ENCODE measurements at places on chromosomes 11 and 22.

DNA sequence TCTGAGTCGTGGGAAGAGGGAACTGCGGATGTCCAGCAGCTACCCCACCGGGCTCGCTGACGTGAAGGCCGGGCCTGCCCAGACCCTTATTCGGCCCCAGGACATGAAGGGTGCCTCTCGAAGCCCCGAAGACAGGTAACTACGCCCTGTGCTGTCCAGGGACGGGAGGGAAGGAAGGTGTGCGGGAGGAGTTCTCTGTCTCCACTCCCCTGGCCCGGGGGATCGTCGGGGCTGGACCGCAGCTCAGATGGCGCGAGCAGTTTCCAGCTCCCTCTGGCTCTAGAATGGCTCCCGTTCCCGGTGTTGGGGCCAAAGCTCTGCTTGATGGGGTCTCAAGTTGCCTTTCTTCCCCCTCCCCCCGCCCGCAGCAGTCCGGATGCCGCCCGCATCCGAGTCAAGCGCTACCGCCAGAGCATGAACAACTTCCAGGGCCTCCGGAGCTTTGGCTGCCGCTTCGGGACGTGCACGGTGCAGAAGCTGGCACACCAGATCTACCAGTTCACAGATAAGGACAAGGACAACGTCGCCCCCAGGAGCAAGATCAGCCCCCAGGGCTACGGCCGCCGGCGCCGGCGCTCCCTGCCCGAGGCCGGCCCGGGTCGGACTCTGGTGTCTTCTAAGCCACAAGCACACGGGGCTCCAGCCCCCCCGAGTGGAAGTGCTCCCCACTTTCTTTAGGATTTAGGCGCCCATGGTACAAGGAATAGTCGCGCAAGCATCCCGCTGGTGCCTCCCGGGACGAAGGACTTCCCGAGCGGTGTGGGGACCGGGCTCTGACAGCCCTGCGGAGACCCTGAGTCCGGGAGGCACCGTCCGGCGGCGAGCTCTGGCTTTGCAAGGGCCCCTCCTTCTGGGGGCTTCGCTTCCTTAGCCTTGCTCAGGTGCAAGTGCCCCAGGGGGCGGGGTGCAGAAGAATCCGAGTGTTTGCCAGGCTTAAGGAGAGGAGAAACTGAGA lies 1.4 kb downstream of the ADM start:
- no peak for DNase-seq

DNA sequence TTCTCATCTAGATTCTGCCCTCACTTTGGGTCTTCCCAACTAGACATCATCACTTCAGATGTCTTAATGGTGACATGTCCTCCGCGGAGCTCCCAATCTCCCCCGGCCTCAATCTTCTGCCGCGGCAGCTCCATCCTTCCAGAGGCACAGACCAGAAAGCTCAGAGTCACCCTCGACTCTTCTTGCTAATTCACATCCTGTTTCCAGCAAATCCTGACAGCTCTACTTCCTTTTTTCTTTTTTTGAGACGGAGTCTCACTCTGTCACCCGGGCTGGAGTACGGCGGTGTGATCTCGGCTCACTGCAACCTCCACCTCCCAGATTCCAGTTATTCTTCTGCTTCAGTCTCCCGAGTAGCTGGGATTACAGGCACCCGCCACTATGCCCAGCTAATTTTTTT lies 54.5 kb downstream of the CACNG2 start:
- DNase-seq, result no peak

GRCh38 chr11:95066716-95067038 lies at the start of gene SRSF8:
TSS of gene SRSF8 (plus strand) at chr11:95066919. CDS start at chr11:95067227, 308 bp downstream.
- DNase-seq, result no peak

GRCh38 chr11:47143322-47143721 lies 33.4 kb downstream of the ARFGAP2 start:
- no peak for DNase-seq

DNA sequence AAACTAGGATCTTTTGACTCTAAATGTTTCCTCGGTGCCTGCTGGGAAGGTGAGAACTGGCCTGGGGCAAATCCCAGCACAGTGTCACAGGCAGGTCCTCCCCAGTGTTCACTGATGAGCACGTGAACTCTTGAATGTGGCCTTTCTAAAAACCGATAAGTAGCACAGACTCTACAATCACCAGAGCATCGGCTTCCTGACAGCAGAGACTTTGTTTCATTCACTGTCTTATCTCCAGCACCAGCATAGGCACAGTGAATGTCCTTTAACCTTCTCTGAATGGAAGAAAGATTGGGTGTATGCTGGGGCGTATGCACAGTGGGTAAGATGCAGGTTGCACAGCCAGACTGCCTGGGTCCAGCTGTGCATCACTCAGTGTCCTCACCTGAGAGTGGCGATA lies 59.3 kb upstream of the EIF3D start:
- no peak for DNase-seq

- no peak for DNase-seq
Observed at GRCh38 chr11:66859686-66860448, 3.0 kb downstream of the LRFN4 start.

GRCh38 chr11:124953753-124954589 lies at the start of gene CCDC15:
TSS of gene CCDC15 (plus strand) at chr11:124954202. CDS start at chr11:124954733, 531 bp downstream.
- peak; percentile 90 for DNase-seq

GRCh38 chr11:133163463-133164419 lies 368.6 kb downstream of the OPCML start:
- no peak for DNase-seq

DNA sequence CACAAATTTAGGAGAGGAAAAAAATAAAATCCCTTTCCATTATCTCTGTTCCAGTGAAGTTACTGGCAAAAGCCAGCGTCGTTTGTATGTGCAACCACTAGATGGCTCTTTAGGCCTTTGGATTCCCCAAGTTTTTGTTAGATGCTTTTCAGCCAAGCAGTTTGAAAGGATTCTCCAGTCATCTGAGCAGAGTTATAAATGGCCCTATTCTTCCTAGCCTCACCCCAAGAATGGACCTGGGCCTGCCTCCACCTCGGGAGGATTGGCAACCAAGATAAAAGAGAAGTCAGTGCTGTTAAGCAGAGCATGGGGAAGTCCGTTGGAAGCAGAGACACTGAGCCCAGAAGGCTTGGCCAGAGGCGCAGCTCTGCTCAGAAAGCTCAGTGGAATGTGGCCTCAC lies 15.4 kb downstream of the FAM181B start:
- no peak for DNase-seq

GRCh38 chr11:92304271-92304670 lies 79.7 kb downstream of the FAT3 start:
- no peak for DNase-seq

DNA sequence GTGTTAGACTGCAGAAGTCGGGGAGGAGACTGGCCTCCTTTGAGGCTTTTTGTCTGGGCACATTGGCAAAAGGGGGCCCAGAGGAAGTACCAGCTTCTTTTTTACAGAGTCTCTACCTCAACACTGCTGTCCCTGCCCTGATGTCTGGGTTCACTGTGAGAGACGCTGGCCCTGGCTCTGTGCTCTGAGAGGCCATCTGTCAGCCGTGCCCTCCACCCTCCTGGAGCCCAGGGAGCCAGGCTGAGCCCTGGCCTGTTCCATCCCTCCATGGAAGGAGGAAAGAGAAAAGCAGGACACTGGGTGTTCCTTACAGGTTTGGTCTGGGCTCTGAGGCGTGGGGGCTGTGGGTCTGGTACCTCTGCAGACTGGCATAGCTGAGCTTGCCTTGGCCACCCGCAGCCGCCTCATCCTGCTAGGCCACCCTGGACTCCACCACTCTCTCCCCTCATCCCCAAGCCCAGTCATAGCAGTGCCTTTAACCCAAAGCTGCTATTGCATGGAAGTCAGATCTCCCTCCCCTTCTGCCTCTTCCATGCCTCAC lies 105.5 kb upstream of the PARVA start:
- no peak for DNase-seq

- no peak for DNase-seq
Observed at GRCh38 chr11:61477126-61477525, 31.4 kb upstream of the LRRC10B start.

GRCh38 chr11:84790849-84791427 lies 836.2 kb downstream of the DLG2 start:
- DNase-seq, result no peak

GRCh38 chr22:38352436-38352835 lies 35.2 kb upstream of the CSNK1E start:
- no peak for DNase-seq

DNA sequence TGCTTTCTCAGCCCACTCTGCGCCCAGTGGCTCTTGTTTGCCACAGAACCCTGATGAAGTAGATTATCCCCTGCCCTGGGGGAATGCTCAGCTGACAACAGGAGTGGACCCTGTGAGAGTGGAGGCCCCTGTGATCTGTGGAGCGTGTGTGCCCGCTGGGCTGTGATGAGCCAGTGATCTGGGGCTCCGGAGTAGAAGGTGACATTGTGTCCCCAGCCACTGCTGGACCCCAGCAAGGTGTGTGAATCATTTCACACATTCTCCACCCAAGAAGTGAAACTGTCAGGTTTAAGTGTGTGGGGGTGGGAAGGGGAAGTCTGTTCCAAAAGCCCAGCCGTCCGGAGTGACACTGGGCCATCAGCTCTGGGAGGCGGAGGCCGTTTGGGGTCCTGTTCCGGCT lies 33.1 kb upstream of the GRAMD4 start:
- no peak for DNase-seq

DNA sequence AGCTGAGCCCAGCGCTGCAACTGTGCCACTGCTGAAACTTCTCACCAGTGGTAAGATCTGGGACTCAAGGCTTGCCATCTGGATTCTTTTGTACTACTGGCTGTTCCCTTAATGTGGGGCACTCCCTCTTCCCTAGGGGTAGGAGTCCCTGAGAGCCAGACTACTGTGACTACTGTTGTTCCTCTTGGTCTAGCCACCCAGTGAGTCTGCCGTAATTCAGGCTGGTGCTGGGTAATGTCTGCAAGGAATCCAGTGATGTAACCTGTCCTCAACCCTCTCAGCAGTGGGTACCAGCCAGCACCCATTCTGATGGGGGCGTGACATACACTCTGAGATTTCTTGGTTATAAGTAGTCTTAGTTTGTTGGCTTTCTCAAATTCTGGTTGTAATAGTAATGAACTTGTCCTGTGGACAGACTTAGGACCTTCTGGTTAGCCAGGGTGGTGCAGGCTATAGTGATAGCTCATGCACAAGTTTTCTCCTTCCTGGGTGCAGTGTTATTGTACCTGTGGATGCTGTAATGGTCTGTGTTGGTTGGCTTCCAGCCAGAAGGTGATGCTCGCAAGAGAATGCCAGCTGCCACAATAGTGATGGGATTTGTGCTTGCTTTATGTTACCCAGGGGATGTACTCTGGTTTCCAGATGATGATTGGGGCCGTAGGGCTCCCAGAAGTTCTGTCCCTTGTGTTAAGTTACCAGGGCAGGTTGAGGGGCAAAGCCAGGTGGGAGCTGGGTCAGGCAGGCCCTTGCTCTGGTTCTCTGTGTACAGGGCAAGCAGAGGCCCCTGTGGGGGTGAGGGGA lies 65.5 kb downstream of the ARHGAP42 start:
- DNase-seq, result no peak

DNA sequence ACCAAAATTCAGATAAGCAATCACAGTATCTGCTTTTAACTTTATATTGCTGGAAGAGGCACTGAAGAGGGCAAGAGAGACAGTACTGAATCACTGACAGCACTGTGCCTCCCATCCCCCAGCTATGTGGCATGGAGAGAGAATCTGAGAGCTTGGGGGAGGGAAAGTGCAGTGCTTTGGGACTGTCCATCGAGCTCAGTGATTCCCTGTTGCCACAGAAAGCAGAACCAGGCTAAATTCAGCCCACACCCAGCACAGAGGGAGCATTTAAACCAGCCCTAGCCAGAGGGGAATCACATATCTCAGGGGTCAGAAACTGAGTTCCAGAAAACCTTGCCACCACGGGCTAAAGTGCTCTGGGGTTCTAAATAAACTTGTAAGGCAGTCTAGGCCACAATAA lies 44.3 kb downstream of the KCNQ1 start:
- DNase-seq, result no peak

DNA sequence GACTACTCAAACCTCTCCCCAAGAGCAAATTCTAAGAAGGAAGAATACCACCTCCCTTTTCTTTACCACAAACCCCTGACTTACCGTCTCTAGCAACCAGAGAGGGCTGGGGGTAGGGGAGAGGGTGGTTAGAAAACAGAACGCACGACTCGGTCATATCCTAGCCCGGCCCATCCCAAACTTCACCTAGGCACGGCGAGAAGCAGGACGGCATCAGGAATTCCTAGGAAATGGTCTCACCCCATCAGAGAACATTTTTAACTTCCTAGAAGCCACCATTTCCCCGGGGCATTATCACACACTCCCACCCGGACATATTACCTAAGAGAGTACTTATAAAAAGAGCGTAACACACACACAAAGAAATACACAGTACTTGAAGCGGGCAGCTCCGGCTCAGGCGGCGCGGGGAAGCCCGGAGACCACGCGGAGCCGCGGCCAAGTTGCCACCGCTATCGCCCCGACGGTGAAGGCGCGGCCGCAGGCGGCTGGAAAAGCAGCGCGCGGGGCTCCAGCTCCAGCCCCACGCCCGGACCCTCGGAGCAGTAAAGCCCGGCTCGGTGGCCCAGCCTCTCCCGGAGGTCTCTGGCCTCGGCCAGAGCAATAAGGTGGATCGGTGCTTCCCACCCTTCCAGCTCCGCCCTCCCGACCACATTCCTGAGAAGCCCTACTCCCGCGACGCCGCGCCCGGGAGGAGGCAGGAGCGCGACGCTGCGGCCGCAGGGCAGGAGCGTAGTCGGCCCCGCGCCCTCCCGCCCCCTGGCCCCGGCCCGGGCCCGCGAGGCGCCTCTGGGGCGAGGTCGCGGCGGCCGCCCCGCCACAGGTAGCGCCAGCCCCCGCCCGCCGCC lies 878 bp downstream of the RRAS2 start:
- peak; percentile 23 for DNase-seq

GRCh38 chr11:131546218-131546895 lies 175.9 kb downstream of the NTM start:
- DNase-seq, result no peak

DNA sequence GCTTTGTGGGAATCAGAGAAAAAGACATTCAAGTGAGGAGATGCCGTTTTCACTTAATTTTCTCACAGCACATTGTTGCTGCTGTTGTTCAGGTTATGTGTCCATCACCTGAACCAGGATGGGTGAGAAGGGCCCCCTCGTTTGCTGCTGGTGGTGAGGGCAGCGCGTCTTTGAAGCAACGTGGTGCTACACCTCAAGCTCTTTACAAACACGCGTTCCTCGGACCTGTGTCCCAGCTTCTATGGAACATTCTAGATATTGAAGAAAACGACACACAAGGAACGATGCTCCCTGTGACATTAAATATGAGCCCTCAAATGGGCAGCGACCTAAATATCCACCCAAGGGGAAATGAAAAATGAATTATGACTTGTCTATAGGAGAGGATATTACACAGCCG lies 418.6 kb downstream of the MN1 start:
- no peak for DNase-seq
